ENCODE measurements at places on chromosomes 4 and X. TPM values are rescaled to one million over a fixed set of nuclear protein-coding genes. Genes with fewer than 3 reads are reported as not detected.

Gene VCX3B
- total RNA-seq = not detected

Gene CTSO
- 2.4 TPM for total RNA-seq

DNA sequence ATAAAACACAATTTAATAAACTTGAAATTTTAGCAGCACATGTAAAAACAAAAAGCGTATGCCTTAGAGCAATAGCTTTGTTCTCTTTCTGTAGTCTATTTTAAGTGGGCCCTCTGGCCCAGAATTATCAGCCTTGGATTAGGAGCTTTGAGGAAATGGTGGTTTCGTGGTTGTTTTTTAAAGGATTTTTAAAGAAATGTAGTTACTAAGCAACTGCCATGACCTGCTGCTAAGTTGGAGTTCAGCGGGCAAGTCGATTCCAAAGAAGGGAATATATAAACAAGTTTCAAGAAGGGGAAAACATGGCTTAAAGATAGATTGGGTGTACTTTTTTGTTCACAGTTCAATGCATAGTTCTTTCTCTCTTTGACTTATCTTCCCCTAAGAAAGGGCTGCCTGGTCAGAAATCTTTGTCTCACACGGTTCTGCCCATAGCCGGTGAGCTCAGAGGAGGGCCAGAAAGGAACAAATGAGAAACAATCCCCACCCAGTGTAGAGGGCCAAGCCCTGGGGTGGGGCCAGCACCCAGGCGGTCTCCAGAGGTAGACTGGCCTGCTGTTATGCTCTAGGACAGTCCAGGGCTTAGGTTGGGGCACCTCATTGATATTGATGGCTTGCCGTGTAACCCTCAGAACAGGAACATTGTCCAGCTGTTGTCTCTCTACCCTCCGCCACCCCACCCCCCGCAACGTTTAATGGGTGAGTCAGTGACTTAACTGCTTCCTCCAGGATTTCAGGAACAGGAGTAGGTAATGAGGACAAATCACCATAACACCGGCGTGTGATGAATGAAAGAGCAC, 32.5 kb downstream of the DLG3 start:
- no peak for DNase-seq

DNA sequence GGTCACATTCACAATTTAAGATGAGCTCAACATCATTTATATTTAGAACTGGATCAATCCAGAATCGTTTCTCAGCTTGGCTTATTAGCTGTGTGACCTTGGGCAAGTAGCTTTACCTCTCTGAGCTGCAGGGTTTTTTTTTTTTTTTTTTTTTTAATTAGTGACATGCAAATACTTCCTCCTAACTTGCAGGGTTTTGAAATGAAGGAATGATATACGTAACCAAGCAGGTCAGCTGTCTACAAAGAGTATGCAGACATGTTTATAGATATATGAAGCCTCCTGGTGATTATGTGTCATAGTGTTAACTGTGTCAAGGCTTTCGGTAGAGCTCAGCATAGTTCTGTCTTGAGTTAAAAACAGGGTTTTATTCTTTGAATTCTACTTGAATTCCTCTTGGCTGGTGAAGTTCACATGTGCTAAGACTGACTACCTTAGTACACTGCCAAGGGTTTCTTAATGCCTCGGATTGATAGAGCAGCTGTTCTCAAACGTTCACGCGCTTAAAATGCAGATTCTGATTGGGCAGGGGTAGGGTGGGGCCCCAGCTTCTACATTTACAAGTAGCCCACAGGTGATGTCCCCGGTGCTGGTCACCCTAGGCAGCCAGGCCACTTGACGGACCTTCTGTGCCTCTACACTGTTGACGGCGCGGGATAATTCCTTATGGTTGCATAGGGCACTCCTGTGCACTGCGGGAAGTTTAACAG, 654 bp upstream of the STS start:
- DNase-seq = no peak

DNA sequence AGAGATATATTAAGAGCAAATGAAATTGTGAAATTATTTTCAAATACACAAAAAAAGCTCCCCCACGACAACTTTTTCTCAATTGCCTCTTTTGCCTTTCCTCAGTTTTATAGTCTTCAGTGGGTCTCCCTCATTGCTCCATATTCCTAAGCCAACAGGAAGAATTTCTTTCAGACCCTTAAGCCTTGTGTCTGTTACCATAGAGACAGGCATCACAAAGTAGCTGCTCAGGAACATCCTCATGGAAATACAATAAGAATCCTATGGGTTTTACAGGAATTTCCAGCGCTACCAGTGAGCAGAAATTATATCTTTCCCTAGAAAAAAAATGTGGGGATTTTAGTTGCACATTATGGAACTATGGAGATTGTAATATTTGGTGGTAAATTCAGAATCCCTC, 121.9 kb upstream of the DMD start:
- DNase-seq = no peak

- DNase-seq = no peak
Measured at GRCh38 chr4:181637186-181638105, 605.8 kb upstream of the TENM3 start.

DNA sequence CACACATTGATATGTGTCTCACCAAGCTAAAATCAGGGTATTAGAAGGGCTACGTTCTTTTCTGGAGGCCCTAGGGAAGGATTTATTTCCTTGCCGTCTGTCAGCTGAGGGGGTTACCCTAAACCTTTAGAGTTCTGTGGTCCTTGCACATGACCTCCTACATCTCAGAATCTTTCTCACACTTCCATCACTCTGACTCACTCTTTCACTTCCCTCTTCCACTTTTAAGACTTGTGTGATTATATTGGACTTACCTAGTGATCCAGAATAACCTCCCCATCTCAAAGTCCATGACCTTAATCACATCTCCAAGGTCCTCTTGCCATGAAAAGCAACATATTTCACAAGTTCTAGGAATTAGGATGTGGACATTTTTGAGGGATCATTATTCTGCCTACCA, 53.6 kb upstream of the FUNDC1 start:
- DNase-seq = no peak

Gene RTL5
- total RNA-seq = 0.29 TPM

DNA sequence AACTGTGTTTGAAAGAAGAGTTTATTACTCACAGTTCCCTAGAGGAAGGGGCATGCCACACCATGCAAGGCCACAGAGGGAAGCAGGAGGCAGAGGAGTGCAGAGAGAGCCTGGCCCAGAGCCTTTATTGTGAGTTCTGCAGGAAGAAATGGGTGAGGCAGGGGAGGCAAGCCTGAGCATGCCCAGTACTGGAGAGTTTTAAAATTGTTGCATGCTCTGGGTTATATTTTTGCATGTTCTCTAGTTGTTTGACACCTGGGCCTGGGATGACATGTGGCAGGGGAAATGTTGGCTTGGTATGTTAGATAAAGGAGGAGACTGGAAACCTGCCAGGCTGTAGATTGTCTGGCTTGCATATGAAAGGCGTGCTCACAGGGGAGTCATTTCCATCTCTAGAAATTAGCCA, 19.7 kb upstream of the CRMP1 start:
- DNase-seq = no peak
